ENCODE measurements at places on chromosomes 7 and 10. TPM values are rescaled to one million over a fixed set of nuclear protein-coding genes. Genes with fewer than 3 reads are reported as not detected.
A peak's percentile ranks its signal among the peaks of the same experiment; 100 is the strongest.

DNA sequence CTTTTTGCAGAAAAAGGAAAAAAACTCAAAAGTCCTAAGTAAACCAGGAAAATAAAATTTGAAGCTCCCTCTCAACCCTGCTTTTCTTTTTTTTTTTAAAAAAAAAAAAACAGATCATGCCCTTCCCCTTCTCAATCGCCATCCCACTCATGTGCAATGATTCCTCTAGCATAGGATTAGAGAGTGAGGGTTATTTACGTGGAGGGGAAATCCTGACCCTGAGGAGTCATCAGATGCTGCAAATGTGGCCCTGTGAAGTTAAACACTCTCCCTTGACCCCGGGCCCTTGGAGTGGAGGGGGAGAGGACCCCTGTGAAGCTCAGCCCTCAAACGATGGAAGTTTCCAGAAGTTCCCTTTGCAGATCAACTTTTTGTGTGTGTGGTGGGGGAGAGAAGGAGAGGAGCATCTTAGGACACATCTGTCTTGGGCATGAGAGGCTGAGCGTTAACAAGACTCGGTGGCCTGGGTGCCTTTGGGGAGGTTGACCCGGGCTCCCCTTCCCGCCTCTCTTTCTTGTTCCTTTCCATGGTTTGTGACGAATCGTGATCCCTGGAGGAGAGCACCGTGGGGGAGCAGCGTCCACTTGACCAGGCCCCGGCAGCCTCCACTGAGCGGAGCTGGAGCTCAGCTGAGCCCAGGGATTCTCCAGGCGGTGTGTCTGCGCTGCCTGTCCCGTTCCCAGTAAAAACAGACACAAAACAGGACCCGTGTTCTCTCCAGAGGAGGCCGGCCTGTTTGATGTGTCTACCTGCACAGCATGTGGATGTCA, 1.5 kb upstream of the SHH start:
- DNase-seq: no peak

GRCh38 chr10:103417601-103418000, 21.2 kb downstream of the PDCD11 start:
- DNase-seq: no peak

GRCh38 chr10:79367426-79368189, 20.3 kb downstream of the PPIF start:
- no peak for DNase-seq

DNA sequence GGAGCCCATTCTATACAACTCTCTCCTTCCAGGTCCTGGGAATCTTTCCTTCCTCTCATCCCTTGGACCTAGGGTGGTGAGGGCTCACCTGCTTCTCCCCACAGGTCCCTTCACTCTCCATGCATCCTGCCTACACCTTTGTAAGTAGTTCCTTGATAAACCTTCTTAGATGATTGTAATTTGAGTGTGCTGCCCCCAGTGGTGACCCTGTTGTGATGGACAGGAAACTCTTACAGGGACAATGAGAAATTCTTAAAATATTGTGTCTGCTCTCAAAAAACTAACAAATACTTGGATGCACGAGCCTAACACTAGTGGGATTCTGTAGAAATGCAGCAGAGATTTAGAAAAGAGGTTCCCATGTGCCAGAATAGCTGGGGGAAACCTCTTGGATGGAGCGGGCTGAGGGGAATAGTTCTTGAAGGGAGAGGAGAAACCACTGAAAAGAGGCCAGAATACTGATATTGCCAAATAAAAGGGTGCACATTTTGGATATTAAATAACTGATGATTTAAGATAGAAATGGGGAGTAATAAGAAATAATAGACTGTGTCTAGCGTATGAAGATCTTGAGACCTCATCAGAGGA, 6.7 kb upstream of the PAXIP1 start:
- DNase-seq: no peak

- no peak for DNase-seq
Observed at GRCh38 chr7:39099146-39099545, 121.4 kb downstream of the POU6F2 start.

DNA sequence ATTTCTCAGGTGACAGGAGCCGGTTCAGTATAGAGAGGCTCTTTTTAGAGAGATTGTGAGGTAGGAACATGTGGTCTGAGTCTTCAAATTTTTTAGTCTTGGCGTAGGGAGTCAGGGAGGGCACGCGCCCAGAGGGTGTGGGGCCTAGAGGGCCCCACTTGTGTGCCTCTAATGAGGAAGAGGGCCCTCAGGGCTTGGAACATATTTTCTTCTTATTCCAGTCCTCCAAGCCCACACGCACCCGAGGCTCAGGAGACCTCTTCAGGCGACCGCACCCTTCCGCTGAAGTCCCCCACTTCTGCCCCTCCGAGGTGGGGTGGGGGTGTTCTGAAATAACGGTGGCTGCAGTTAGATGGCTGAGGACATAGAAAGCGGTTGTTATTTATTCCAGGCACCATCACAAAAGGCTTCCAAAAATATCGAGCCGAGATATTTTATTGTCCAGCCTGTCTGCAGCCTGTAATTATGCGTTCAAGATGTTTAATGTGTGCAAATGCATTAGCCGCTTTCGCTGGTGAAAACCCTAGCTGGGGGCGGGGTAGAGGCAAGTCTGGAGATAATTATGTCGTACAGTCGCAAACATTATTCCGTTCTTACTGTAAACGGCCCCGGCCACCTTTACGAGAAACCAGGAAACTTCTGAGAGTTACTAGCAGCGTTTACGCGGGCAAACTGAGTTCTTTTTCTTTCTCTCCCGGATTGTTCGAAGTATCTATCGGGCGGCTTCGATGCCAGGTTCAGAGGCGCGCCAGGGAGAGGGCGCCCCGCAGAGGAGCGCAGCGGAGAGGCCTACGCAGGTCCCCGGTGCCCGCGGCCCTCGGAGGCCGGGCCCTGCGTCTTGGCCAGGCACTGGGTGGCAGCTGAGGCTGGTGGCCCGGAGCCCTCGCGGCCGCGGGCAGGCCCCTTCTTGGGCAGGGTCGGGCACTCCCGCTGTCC, 12.9 kb upstream of the HOXA13 start:
- no peak for DNase-seq

GRCh38 chr10:114491419-114491818, 87.1 kb upstream of the AFAP1L2 start:
- no peak for DNase-seq

The FXYD4 gene
- 2.2 TPM for polyA plus RNA-seq

GRCh38 chr7:118005026-118005425, 131.8 kb upstream of the CTTNBP2 start:
- no peak for DNase-seq

- no peak for DNase-seq
Observed at GRCh38 chr10:126496771-126497545, 108.7 kb upstream of the ADAM12 start.

DNA sequence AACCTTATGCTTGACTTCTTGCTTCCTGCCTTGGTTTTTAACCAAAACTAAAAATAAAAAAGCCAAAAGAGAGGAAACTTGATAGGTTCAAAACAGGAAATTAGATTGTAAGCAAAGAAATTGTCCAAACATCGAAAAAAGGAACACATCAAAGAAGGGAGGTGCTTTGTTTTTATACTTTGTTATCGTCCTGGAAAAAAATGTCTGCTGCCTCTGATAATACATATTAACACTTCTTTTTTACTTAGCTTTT, 286.6 kb upstream of the C7orf33 start:
- DNase-seq: no peak

The CLRN3 gene
- 16.4 TPM for polyA plus RNA-seq

The PDE6C gene
- 0.52 TPM for polyA plus RNA-seq

The PRKAR1B gene
- polyA plus RNA-seq: 47.2 TPM

DNA sequence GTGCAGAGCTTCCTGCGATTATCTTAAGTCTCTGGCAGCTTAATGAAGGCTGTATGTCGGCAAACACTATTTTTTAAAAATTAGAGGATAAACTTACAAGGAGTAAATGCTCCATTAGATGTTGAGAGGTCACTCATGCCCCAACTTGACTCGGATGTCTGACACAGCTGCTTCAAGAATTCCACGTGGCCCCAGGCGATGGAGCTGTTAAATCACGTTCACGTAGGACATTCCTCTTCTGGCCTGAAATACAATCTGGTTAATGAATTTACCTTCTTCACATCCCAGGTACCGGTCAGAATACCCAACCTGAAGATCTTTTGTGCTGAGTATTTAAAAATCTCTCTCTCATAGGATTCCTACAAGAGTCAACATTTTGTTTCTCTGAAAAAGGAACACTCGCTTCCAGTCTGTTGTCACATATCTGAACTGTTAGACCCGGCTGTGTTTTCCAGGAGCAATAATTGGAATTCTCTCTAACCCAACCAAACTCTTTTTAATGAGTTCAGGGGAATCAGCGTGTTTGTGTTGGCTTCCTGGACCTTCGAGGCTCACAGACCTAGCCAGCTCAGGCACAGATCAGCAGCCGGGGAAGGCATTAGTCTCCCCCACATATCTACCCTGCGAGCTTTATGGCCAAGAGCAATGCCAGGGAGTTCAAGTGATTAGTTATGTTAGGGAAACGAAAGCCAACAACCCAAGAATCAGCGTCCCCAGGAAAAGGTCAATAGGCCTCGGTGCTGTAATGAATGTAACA, 284.9 kb downstream of the FGFR2 start:
- no peak for DNase-seq

DNA sequence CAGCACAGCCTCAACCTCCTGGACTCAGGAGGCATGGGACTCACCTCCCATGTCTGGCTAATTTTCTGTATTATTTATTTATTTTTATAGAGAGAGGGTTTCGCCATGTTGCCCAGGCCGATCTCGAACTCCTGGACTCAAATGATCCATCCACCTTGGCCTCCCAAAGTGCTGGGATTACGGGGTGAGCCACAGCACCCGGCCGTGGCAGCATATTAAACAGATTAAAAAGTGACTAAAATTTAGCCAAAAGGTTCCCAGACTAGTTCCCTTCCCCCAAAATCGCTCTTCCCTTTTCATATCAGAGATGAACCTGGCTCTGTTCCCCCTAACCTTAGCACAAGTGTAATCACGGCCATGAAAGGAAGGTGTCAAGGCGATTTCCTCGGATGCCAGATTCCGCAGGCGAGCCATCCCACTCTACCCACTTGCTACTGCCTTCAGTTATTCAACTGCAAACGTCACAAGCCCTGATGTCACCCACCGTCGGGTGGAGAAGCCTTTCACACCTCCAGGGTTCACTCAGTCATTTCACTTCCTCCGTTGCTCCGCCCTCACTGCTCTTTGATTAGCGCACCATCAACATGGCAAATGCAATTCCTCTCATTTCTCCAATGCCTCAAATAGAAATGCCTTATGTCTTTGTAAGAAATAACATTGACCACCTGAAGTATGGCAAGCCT, 104.7 kb upstream of the RHEB start:
- DNase-seq: no peak

- DNase-seq: no peak
Observed at GRCh38 chr10:128642502-128642901, 516.3 kb upstream of the MKI67 start.

- no peak for DNase-seq
Observed at GRCh38 chr7:140889645-140890044, 35.1 kb downstream of the BRAF start.

DNA sequence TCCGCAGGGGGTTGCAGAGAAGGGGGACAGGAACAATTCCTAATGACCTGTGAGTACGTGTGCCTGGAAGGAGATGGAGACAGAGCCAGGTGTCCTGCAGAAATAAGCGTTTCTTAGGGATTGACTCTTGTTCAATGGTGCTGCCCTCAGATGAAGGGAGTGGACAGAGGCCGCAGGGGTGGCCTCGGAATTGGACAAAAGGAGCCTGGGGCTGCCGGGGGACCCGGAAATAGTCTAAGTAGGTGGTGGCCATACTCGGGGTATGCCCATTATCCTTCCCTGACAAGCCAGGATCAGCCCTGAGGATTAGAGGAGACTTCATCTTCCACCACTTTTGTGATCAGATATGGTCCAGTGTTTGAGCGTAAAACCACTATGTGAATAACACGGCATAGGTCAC, 39.2 kb downstream of the ELFN1 start:
- DNase-seq: no peak

GRCh38 chr10:62724465-62724864, 80.1 kb upstream of the ADO start:
- no peak for DNase-seq

The NKX1-2 gene
- polyA plus RNA-seq: 0.01 TPM

DNA sequence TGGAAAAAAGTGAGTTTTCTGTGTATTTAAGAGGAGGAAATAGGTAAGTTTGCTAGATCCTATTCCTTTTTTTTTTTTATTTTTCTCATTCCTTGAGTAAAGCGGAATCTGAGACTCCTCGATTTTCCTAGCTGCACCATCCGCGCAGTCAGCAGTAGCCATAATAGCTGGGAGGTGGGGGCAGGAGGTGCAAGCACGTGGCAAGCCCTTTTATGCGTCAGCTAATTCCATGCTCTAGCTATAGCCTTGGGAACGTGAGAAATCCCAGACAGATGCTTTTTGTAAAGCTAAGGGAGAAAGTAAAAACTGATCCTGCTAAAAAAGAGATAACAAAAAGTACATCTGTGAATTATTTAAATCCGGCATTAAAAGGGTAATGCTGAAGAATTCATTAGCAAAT, 33.2 kb upstream of the TPK1 start:
- DNase-seq: no peak

DNA sequence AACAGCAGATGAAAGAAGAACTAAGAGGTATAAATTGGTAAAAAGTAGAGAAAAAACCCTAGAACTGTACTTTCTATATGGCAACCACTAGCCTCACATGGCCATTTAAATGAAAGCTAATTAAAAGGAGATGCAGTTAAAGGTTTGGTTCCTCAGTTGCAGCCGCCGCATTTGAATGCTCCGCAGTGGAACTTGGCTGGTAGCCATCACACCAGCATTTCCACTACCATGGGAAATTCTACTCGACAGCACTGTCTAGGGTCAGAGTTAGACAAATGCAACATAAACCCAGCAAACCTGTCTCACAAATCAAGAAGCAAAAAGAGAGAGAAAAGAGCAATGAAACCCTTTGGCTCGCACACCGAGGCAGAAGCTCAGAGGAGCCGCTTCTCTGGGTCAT, 29.7 kb downstream of the VIPR2 start:
- DNase-seq: peak; percentile 22

DNA sequence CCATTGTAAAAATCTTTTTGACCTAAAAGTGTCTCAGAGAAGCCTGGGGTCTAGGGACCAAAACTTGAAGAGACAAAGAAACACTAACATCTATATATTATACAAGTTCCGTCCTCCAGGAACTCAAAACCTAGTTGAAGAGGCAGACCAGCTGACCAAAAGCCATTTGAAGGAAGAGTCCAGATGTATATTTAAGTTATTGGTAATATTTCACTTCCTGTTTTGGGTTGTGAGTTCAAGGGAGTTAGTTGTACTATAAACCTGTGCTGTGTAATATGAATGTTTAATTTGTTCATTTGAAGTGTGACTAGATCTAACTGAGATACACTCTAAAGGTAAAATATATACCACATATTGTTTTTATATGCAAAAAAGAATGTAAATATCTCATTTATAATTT, 45.0 kb downstream of the CDK1 start:
- no peak for DNase-seq

GRCh38 chr10:87505366-87506111, 846 bp downstream of the MINPP1 start:
- peak; percentile 29 for DNase-seq

The EVX1 gene
- polyA plus RNA-seq: not detected

Data from right renal pelvis (tissue), 4 donors.